ENCODE measurements at places on chromosomes 13 and 19.
A peak's percentile ranks its signal among the peaks of the same experiment; 100 is the strongest.

- DNase-seq = no peak
Observed at GRCh38 chr13:30016398-30016797, 166.0 kb upstream of the UBL3 start.

- DNase-seq = no peak
Observed at GRCh38 chr13:32079587-32079986, 48.0 kb downstream of the FRY start.

- DNase-seq = no peak
Observed at GRCh38 chr13:78600280-78600883, 3.0 kb downstream of the POU4F1 start.

- DNase-seq = no peak
Observed at GRCh38 chr19:57803594-57804325, 11.0 kb downstream of the ZNF552 start.

GRCh38 chr19:13958043-13958442 is 5.7 kb downstream of the DCAF15 start:
- DNase-seq = no peak

DNA sequence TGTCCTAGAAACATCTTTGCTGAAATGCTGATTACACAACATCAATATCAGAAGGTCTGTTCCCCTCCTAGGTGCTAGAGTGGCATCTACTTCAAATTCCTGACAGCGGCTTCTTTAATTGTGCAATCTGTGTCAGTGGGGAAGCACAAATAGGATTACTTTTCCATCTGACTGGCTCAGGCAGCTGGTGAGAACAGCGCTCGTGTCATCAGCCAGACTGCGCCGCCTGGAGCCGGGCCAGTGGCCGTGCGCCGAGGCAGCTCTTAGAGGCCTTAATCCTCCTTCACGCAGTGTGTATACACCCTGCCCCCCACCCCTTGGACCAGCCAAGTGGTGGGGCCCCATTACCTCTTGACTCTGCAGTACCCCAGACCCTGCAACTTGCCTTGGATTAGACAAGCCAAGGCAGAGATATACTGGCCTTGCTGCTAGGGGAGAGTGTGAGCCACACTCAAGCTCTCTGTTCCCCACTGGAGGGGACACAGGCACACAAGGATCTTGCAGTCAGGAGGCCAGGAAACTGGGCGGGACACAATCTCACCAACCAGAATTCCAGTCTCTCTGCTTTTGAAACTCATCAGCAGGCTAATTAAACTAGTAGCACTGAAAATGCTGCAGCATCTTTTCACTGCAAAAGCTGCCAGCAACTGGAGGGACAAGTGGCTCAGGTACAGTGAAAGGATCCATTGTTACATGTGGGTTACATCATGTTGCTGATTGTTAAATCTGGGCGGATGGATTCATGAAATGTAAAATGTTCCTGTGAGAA is 48.9 kb upstream of the EPHX3 start:
- DNase-seq = peak; percentile 52

- no peak for DNase-seq
Observed at GRCh38 chr13:35164324-35164932, 222.4 kb downstream of the NBEA start.

GRCh38 chr13:42625611-42626010 is 51.7 kb downstream of the TNFSF11 start:
- no peak for DNase-seq

GRCh38 chr13:103101901-103102300 is 35.7 kb upstream of the SLC10A2 start:
- no peak for DNase-seq

DNA sequence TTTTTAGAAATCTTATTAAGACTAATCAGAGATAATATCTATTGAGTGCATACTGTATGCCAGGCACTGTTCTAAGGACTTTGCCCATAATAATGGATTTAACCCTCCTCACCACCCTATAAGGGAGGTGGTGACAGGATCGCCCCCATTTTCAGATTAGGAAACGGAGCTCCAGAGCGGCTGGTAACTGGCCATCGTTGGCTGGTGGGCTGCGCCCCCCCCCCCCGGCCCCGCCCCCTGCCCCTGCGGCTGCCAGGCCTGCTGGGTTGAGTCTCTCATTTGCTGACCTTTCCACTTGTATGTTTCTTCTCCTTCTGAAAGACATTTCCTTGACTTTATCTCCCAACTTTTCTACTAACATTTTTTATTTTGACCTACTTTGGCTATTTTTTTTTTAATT is 8.5 kb downstream of the ARHGEF7 start:
- no peak for DNase-seq

DNA sequence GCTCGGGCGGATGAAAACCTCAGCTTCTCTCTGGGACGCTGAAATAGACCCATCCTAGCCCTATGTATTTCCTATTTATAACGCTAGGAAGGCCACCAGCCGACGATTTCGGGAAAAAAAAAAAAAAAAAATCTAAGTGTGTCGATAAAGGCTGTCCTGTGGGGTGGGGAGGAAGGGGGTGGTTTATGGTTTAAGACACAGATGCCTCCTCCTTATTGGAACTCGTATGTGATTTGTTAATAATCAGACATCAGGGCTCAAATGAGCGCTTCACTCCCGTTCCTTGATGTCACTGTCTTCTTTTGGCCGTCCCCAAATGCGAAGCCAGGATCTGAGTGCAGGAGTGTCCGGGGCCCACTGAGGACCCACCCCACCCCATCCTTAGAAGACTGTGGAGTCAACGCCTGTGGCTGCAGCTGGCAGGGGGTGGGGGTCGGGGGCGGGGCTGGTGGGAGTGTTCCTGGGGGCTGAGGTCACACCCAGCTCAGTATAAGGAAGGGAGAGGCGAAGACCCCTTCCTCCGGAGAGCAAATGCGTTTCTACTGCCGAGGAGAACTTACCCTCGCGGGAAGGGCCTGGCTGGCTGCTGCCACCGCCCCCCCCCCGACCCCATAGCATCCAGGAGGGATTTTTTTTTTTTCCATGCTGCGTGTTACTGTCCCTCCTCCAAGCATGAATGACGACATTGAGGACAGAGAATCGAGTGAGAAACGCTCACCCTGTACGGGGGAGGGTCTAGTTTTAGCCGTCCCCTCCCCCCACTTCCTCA is 971 bp downstream of the ATCAY start:
- no peak for DNase-seq

GRCh38 chr13:21557995-21558394 is 46.0 kb downstream of the MICU2 start:
- no peak for DNase-seq

- DNase-seq = no peak
Observed at GRCh38 chr13:103164251-103164650, 98.0 kb upstream of the SLC10A2 start.

DNA sequence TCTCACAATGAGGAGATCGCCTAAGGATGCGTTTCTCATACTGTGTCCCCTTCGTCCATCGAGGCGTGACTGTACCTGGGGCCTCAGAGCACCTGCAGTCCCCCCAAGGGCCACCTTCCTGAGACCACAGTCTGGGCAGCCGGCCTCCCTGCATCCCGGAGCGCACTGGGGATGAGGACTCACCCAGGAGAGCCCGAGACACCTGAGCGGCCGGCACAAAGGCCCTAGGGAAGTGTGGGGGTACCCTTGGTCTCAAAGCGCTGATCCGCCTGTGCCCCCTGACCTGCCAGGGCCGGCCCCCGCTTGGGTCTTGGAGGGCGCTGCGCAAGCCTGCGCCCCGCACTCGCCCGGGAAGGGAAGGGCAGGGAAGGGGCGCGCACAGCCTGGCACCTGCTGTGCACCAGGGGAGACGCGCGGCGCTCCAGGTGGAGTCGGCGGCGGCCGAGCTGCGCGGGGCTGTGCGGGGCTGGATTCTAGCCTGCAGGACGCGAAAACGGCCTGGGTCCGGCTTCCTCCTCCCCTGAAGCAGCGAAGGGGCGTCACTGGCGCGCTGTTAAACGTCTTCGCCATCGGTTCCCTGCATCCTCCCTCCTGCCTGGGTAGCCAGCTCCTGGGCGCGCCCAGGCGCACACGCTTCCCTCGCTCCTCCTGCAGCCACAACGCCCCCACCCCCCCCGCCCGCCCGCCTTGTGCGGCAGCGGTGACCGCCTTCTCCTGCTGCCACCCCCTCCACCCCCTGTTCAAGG is 13.6 kb upstream of the USP29 start:
- DNase-seq = no peak

DNA sequence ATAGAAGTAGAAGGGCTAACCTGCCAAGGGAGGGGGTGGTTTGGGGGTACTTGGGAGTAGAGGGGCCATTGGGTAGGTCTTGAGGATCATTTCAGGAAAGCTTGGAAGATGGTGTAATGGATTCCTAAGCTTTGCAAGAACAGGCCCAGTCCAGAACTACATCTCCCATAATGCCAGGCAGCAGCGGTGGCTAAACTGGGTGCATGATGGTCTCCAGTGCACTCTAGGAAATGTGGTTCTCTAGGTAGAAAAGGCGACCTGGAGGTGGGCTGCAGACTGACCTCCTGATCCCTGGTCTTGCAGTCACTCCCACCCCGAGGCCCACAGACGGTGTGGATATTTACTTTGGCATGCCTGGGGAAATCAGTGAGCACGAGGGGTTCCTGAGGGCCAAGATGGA is 3.8 kb downstream of the APLP1 start:
- DNase-seq = no peak

GRCh38 chr19:34173193-34173956 is 1.1 kb downstream of the LSM14A start:
- no peak for DNase-seq

- DNase-seq = no peak
Observed at GRCh38 chr13:112850273-112850672, 118.7 kb upstream of the MCF2L start.

DNA sequence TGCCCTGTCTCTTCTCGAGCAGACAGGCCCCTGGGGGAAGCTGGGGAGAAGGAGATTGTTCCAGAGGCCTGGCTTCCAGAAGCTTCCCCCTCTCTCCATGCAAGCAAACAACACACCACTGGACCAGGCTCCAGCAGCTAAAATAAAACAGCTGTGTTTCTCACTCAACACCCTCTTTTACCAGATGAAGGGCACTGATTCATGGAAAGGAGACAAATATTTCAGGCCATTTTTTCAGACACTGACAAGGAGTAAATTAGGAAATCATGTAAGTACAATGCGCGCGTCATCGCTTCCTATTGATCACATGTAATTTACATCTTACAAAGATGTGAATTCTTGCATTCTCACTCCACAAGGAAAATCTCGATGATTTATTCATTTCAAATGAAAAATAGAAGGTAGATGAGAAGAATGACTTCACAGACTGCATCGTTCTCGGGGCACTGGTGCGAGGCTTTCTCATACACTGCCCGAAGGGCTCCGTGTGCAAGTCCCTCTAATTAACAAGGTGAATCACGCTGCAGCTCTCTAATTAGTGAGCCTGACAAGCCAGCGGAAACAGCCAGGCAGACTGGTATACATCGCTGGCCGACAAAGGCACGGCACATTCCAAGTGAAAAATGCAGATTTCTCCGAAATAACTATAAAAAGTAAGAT is 153.6 kb downstream of the KCTD15 start:
- DNase-seq = no peak

DNA sequence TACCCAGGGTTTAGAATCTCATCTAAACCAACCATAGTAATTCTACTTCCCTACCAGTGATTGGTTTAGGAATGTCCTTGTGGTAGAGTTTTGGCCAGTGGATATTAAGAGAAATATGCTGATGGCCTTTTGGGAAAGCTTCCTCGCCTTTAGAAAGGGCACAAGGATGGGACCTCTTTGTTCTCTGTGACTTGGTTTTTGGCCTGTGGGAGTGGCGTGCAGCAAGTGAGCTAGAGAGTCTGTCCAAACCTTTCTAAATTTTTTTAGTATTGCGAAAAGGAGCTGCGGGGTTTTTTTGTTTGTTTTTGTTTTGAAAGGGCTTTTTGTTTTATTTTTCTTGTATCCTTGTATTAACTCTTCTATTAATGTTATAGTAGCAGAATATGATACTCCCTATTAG is 20.6 kb downstream of the USPL1 start:
- no peak for DNase-seq

DNA sequence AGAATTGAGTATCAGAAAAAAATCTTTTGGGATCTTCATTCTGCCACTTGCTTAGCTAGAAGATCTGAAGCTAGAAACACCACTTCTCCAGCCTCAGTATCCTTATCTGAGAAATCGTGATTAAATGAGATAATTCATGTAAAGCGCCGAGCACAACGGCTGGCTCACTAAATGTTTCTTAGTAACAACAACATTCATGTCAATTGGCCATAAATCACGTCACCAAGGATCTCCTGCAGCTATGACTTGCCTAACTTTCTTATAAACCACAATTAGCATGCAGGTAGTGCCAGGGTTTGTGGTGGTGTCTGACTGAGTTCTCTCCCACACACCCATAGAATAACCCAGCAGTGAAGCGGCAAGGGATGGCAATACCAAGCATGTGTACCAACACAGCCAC is 501.3 kb downstream of the EFNB2 start:
- DNase-seq = no peak

DNA sequence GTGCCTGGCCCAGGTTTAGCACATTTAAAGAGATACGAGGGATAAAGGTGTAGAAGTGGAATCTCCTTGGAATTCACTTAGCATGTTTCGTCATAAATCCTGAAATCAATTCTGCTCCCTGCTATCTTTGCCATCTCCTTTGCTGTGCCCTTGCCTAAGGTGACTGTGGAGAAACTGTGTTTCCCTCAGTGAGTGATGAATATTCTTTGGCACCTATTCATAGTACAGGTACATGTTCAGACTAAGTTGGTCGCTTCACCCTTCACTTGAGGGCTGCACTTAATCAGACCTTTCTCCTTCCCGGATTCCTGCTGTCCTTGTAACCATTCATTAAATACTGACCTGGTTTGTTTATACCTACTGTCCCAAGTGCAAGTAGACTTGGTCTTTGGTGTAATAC is 17.8 kb downstream of the PCCA start:
- DNase-seq = no peak

DNA sequence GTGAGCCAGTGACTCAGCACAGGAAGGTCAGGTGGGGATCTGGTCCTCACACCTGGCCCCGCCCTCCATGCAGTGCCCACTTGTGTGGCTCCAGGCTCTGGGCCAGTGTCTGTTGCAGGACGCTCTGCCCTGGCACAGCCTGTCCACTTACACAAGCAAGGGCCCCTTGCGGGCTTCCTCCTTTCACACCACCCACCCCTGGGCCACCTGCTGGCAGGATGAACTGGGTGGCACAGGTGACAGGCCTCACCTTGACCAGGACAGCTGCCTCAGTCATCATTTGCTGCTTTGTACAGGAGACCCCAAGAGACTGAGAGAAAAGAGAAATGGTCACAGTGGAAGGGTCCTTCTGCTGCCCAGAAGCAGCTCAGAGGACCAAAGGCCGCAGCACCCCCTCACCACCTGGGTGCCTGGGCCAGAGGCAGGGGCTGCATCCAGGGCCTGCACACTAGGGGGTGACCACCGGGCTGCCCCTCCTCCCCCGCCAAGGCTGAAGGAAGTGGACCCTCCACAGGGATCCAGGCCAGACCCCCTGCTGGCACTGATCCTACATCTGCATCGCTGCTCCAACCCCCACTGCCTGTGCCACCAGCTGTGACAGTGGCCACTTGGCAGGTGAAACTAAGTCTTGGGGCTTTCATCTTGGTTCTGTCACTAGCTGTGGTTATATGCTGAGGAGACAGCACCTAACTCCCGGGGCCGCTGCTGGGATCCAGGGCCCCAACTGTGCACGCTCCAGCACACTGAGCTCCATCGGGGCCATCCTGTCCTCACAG is 110.3 kb downstream of the TUBA3C start:
- DNase-seq = no peak

GRCh38 chr19:7845390-7846154 is 15.6 kb downstream of the EVI5L start:
- no peak for DNase-seq

All from DMS 273 treated with DMSO at 0.1 percent for 48 hours (cell line).